ENCODE measurements at places on chromosomes 12 and 14.

- no peak for DNase-seq
Observed at GRCh38 chr14:68797121-68797670, 4.3 kb upstream of the ZFP36L1 start.

DNA sequence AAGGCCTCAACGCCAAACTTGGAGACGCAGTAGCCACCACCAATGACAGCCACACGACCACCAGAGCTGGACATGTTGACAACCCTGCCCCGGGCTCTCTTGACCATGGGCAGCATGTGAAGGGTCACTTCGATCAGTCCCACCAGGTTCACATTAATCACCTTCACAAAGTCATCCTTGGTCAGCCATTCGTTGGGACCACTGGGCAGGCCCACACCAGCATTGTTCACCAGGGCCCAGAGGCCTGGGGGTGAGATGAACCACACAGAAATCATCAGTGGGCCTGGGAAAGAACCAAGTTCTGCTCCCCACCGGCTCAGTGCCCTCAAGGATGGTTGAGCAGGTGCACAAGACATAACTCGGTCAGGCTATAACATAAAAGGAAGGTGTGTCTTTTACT is 4.0 kb downstream of the SDR9C7 start:
- DNase-seq = no peak

GRCh38 chr12:91935296-91935695 is 210.3 kb downstream of the BTG1 start:
- no peak for DNase-seq

- DNase-seq = no peak
Observed at GRCh38 chr12:122984612-122985337, 4.3 kb downstream of the ARL6IP4 start.

DNA sequence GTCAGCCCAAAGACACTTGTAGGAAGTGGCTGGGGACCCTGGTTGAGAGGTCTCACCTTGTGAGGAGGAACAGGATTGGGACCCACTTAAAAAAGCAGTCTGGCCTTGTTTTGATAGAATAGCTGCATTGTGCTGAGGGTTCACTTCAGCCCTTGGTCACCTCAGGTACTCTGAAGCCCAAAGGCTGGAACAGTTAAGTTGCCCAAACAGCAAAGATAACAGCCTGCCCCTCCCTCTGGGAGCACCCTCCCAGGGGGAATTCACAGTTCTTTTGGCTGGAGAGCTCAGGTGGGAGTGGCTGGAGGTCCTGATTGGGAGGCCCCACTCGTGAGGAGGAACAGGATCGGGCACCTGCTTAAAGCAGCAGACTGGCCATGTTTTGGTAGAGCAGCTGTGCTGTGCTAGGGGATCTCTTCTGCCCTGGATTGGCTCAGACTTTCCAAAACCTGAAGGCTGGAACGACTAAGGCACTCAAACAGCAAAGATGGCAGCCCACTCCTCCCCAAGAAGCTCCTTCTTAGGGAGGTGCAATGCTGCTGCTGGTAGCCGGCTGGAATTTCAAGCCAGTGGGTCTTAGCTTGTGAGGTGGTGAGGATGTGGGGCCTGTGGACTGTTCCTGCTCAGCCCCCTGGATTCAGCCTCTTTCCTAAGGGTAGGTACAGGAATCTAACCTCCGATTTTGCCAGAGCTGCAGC is 143.8 kb upstream of the SLC38A2 start:
- no peak for DNase-seq

GRCh38 chr12:18861287-18861858 is 123.5 kb downstream of the CAPZA3 start:
- DNase-seq = no peak

DNA sequence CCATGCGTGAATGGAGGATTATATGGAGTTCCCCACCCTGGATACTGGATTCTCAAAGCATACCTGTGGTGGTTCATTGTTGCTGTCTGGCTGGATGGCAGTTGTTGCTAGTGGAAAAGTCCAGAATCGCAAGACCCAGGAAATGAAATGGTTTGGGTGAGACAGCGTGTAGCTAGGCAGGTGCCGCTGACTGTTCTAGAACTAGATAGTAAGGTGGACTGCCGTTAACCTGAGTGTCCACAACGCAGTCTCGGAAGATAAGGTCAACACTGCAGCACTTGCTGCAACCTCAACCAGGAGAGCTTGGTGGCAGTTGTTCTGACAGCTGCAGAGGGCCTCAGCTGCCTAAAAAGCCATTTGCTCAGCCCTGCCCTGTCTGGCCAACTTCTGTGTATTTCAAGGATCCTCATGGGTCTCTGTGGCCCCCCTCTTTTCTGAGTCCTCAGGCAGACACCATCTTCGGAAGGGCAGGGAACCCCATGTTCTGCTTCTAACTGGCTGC is 15.5 kb upstream of the IRF2BPL start:
- DNase-seq = no peak
